ENCODE measurements at places on chromosomes 1 and 21.
A peak's percentile ranks its signal among the peaks of the same experiment; 100 is the strongest.

DNA sequence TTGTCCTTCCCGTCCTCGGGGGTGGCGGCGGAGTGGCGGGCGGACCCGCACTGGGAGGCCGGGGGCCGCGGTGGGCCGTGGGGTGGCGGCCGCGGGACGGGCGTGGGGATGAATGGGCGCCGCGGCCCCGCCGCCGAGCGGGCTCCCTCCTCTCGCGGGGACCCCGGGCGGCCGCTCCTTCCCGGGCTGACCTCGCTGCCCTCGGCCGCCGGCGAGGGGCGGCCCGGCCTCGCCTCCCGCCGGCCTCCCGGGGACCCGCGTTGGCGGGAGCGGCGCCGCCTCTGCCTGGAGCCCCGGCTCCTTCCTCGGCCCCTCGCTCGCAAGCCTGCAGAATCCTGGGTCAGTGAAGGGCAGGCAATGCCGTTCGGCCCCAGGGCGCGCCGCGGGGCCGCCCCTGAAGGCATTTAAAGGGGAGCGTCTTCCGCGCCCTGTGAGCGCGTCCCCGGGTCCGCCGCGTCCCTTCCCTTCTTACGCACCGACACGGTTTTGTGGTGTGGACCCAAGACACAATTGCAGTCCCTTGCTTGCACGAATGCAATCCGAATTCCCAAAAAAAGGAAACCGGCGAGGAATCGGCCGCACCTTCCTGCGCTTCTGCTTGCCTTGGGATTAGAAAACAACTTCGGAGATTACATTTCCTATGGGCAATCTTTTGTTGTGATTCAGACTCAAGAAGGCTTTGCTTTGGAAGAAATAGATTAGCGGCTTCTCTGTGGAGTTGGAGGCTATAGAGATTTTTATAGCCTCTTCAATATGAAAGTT, 776 bp downstream of the ITSN1 start:
- peak; percentile 27 for DNase-seq

GRCh38 chr21:29725025-29725736, 214.6 kb downstream of the GRIK1 start:
- no peak for DNase-seq

GRCh38 chr1:74180490-74180889, 17.5 kb downstream of the LRRIQ3 start:
- DNase-seq, result no peak

DNA sequence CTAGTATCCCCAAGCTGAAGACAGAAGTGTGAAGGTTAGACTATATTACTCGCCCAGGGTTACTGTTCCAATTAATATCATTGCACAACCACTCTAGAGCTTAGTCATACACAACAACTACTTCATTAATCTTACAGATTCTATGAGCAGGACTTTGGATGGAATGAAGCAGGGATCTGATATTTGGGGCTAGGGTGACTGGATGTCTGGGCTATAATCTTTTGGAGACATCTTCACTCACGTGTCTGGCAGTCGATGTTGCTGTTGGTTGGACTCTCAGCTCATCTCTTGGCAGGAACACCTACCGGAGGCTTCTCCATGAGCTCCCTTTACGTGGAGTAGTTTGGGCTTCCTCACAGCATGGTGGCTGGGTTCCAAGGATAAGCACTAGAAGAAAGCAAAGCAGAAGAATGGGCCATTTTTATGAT, 519.2 kb upstream of the B3GALT2 start:
- no peak for DNase-seq

DNA sequence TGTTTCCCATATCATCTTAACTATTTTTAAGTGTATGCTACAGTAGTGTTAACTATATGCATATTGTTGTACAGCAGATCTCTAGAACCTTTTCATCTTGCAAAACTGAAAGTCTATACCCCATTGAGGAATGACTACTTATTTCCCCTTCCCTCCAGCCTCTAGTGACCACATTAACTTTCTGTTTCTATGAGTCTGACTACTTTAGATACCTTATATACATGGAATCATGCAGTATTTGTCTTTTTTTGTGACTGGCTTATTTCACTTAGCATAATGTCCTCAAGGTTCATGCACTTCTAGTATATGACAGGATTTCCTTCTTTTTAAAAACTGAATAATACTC, 96.5 kb upstream of the BTG3 start:
- no peak for DNase-seq

DNA sequence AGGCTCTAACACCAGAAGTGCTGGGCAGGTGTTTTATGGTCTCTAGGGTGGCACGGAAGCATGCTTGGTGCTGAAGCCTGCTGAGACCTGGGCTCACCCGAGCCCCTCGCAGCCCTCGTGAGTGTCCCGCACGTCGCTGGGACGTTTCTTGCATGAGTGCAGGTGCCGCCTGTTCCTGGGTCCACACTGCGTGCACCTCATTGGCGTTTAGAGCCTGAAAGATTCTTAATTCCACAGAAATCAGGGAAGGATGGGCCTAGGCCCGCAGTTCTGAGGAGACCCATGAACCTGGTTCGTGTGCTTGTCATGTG, 43.8 kb upstream of the DIP2A start:
- DNase-seq, result no peak

GRCh38 chr1:1162597-1163537, 10.8 kb upstream of the TTLL10 start:
- no peak for DNase-seq

DNA sequence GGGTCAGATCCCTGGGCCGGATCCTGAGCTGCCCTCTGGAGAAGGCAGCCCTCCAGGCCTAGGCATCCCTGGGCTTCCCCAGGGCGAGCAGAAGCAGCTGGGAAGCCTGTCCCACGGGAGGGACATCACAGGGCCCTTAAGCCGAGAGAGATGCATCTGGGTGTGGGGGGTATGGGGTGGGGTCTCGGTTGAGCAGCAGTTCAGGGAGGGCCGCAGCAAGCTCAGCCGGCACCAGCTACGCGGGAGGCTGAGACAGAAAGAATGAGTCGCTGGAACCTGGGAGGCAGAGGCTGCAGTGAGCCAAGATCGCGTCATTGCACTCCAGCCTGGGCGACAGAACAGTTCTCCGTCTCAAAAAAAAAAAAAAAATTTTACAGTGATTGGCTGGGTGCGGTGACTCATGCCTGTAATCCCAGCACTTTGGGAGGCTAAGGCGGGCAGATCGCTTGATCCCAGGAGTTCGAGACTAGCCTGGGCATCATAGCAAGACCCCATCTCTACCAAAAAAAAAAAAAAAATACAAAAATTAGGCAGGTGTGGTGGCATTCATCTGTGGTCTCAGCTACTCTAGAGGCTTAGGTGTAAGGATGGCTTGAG, 37.7 kb downstream of the RRP1 start:
- DNase-seq, result no peak

DNA sequence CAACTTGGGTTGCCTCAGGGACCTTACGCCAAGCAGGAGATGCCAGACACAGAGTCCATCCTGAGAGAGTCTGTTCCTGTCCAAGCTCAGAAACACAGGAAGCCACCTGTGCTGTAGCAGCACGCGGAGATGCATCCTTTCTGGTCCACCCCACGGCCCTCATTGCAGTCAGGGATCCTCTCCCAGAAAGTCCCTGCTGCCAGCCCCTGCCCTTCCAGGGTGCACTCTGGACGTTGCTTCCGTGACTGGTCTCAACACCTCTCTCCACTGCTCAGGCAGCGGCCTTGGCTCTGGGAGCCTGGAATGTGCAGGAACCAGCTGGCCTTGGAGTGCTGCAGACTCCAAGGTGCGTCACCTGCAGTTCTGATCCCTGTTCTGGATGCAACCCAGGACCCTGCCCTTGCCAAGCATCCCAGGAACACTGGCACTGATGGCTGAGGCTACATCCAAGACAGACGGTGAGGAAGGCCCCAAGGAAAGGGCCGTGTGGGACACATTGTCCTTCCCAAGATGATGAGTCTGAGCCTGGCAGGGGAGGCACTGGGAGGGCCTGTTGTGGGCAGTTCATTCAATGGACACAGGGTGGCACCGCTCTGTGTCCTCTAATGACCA, 21.7 kb upstream of the COL6A1 start:
- no peak for DNase-seq

DNA sequence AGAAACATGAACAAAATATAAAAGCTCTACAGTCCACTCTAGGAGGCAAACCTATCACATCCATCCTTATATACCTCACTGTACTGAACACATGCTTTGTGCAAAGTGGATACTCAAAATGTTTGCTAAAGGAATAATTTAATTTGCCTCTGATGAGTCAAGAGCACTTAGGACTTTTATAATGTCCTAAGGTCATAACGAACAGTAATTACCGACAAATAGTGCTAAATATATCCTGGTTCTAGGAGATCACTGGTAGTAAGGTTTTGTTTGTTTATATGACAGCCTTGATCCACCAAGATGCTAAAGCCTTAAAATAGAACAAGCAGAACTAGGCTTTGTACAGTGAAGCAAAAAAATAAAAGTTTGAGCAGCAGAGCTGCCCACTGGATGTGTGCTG, 70.6 kb downstream of the GADD45A start:
- no peak for DNase-seq

- DNase-seq, result no peak
Measured at GRCh38 chr1:53899708-53900107, 5.7 kb downstream of the DIO1 start.
